ENCODE measurements at places on chromosomes 2 and 18.

DNA sequence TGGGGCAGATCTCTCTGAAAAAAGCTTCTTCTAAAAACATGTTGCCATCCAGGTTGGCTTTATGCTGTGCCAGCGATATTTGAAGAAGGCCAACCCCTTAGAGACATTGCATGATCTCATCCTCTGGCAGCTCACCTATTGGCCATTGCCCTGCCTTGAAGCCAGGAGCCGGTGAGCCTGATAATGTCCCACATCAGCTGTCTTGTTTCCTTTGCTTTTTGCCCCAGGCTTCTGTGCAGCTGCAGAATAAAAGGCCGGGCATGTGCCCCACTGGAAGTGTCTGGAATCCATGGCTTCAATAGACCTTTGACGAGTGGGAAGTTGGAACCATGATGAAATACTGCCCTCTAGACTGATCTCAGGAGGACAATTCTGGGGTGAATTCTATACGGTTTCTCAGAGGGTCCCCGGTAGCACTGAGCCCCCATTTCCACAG, 523.5 kb upstream of the ZEB2 start:
- DNase-seq: no peak

DNA sequence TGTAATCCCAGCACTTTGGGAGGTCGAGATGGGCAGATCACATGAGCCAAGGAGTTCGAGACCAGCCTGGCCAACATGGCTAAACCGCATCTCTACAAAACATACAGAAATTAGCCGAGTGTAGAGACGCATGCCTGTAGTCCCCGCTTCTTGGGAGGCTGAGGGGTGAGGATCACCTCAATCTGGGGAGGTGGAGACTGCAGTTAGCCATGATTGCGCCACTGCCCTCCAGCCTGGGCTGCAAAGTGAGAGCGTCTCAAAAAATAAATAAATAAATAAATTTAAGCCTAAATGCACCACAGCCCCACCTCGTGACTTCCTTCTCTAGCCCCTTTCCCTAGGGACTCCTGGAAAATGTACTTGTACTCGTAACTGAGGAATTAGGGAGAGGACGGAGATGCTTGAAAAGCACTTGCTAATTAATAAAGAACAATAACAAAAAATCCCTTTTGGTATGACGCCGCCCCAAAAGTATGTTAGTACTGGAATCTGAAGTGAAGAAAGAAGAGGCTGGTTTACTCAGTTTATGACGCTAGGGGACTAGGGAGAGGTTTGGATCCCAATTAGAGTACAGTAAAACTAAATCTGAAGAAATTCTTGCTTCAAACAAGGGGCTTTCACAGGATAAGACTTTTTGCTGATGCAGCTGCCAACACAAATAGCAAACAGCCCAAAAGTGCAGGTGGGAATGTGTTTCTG, 887 bp upstream of the ZNF396 start:
- no peak for DNase-seq

GRCh38 chr18:71832946-71833617, 711.1 kb downstream of the CBLN2 start:
- no peak for DNase-seq

DNA sequence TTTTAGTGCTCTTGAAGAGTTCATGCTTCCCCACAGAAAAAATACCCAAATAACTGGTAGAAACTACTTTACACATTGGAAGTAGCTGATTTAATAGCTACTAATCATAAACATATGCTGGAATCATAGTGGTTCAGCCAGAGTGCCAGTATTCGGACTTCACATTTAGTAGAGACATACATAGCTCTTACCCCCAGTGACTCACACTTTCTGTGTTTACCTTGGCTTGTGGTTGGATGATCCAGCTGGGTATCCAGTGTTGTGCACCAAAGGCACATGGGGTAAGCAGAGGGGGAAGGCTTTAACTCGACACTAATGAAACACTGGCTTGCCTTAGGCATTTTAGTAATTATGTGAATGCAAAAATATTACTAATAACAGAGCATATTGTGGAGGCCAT, 18.1 kb downstream of the ARHGAP28 start:
- DNase-seq: no peak

DNA sequence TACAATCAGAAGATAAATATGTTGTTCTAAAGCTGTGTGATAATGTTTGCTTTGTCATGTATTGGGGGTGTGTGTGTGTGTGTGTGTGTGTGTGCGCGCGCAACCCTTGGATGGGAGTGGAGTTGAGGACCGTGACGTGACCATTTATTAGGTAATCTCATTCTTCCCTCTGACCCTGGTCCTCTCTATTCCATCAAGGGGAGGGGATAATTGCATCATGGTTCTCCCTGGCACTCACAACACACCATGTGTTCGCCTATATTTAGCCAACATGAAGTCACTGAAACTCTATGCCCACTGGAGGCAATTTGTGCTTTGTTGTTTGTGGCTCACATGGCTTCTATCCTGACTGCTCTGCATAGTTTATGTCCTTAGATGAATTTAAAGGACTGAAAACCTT, 79.8 kb upstream of the LRPPRC start:
- peak; percentile 16 for DNase-seq

DNA sequence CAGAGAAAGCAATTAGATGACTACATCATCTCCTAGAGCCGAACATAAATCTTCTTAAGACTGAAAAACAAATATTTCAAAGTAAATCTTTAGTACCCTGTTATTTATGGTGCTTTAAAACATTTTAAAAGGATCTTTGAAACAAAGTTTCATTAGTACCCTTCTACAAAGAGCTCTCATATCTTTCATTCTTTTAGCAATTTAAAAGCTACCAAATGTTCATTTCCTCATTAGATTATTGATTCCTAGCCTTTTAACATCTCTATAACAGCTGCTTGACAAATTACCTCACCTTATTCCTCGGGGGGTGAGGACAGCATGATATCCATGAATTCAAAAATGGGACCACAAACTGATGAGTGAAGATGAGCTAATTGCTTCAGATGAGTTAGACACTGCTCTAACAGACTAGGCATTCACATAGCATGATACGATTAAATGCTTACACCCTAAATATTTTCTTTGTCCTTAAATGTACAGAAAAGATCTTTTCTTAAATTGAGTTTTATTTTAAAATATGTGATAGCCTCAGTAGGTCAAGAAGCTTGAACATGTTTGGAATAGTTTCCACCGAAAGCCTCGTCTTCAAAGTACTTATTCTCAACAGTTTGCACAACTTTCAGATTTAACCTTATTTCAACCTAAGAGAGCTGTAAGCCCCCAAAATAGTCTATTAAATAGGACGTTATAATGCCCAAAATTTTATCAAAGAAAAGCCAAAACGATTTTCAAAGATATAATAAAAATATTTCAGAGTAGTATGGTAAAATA, 2.1 kb downstream of the ATAD2B start:
- no peak for DNase-seq

- DNase-seq: no peak
Observed at GRCh38 chr2:21228041-21228895, 104.5 kb downstream of the TDRD15 start.

GRCh38 chr2:3563521-3563976, 5.4 kb upstream of the RNASEH1 start:
- DNase-seq: no peak

DNA sequence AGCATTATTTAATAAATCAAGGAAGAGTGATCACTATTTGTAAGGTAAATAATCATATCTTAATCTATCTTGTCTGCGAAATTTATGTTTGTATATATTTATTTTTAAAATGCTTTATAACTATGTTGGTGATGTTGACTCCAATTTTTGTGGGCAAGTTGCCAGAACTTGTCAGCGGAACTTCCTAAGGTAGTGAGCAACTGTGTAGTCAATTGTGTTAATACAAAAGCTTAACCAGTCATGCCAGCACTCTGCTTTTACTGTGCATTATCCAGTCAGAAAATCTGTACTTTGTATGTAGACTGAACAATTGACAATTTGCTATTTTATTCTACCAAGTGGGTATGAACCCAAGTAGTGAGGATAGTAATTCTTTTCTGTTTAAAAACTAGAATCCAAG, 61.9 kb upstream of the RND3 start:
- no peak for DNase-seq

Measured in NCI-H1930 (cell line).